ENCODE measurements at places on chromosomes 3 and 15.

- DNase-seq: no peak
Measured at GRCh38 chr15:35286721-35287120, 201.6 kb upstream of the NANOGP8 start.

DNA sequence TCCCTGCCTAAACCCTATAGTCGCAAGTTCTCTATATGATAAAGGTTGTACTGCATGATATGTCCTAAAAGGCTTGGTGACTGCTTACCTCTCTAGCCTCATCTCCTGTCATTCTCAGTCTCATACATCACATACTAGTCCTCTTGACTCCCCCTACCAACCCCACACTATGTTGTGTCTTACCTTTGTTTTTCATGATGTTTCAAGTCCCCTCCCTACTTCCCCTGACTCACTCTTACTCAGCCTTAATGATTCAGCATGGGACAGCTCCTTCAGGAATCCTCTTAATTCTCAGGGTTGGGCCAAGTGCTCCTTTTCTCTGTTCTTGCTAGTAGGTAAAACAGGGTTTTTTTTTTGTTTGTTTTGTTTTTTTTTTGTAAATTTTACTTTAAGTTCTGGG, 49.6 kb downstream of the SLMAP start:
- peak; percentile 87 for DNase-seq

DNA sequence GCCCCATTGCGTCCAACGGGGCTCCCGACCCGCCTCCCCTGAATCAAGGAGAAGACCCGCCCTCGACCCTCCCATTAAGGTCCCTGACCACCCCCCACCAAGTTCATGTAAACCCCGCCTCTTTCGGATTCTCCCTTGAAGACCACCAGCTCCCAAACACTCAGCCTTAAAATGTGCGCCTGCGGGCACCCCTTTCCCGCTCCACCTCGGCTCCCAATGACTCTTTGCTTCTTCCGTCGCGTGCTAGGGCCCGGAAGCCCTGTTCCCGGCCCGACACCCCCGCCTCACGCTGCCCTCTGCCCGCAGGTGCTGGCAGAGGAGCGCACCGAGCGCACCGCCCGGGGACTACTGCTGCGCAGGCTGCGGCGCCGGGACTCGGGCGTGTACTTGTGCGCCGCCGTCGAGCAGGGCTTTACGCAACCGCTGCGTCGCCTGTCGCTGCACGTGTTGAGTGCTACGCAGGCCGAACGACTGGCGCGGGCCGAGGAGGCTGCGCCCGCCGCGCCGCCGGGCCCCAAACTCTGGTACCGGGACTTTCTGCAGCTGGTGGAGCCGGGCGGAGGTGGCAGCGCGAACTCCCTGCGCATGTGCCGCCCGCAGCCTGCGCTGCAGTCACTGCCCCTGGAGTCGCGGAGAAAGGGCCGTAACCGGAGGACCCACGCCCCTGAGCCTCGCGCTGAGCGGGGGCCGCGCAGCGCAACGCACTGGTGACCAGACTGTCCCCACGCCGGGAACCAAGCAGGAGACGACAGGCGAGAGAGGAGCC, 2.7 kb upstream of the LSMEM2 start:
- no peak for DNase-seq

DNA sequence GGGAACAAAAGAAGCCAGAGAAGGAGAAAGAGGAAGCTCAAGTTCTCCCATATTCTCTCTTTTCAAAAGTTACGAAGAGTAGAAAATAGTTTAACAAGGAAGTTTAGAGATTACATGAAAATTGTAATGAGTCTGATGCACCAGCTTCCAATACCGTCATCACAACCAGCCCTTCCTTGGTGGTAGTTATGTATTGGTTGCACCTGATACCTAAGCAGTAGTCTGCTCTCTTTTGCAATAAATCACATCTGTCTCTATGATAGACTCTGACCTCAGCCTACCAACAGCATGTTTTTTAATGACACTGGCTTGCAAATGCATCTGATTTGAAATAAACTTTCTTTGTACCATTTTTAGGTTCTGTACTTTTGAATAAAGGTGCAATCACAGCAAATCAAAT, 575.8 kb downstream of the FHIT start:
- no peak for DNase-seq

GRCh38 chr3:71979175-71979574, 194.2 kb upstream of the PROK2 start:
- no peak for DNase-seq

- DNase-seq: peak; percentile 51
Measured at GRCh38 chr3:136070953-136071949, 105.7 kb downstream of the PPP2R3A start.

DNA sequence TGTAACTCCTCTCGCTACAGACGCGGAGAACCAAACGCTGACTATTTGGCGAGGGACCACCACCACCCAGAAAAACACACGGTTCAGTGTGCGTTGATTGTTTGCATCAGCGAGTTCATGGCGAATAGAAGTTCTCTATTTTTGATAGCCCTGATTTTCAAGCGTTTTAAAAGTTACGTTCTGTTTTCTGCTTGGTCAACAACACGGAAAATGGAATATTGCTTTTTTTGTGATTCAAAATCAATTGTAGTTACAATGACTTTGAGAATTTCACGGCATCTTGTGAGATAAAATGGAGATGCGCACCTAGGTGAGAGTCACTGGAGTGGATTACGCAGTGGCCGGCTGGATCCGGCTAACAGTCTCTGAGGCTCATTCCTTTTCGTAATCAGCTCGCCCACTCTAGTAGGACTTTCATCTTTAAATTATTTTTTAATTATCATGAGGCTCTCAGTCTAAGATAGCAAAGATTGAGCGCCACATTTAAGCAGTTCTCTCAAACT, 54.8 kb downstream of the CCDC54 start:
- DNase-seq: no peak

GRCh38 chr3:33299395-33300081, 22.3 kb downstream of the FBXL2 start:
- peak; percentile 88 for DNase-seq

DNA sequence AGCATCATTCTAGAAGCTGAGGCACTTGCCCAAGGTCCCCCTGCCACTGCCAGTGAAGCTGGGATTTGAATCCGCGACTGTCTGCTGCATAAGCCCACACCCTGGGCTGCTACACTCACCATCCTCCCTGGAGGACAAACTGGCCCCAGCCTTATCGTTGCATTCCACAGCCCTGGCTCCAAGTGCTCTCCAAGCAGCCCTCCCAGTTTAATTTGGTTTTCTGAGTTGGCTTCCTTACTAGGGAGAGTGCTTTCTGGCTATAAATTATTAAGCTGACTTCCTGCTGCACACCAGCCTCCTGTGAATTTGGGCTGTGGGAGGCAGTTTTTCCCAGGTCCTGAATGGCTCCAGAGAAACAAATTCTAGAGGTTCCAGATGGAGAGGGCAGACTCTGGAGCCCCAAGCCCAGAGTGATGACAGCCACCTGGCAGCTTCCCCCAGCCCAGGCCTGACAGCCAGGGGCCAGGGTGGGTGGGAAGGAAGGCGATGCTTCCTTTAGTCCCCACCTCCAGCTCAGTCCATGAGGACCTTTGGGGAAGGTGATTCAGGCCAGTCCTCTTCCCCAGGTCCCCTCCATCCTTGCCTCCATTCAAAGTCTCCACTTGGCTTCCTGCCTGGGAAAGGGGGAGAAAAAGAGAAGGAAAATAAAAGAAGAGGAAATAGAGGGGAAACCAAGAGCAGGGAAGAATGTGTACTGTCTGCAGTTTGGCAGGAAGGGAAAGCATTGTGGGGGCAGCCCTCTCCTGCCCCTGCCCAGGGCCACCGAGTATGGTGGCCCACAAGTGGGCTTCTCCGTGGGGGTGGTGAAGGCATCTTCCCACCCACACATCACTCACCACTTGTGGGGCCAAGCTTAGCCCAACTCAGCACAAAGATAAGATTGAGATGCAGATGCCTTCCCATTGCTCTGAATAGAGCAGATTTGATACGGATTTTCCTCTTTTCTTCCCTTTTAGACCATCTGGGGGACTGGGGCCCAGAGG, 69.6 kb downstream of the SEMA5B start:
- no peak for DNase-seq

DNA sequence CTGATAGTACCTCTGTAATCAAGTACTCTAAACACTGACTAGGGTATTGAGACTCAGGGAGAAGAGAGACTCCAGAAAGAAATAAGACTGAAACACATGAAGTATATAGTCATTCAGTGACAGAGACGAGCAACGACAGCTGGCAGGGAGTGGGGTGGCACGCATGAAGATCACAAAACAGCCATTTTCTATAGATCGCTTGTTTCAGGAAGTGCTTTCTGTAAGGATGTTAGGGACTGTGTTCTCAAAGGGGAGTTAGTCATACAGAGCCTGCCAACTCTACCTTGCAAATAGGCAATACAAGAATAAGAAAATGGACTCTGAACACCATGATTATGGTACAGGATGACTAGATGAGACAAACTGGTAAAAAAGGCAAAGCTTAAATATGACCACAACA, 139.5 kb downstream of the TBL1XR1 start:
- no peak for DNase-seq

- DNase-seq: no peak
Measured at GRCh38 chr3:112482675-112483074, 16.6 kb downstream of the BTLA start.

DNA sequence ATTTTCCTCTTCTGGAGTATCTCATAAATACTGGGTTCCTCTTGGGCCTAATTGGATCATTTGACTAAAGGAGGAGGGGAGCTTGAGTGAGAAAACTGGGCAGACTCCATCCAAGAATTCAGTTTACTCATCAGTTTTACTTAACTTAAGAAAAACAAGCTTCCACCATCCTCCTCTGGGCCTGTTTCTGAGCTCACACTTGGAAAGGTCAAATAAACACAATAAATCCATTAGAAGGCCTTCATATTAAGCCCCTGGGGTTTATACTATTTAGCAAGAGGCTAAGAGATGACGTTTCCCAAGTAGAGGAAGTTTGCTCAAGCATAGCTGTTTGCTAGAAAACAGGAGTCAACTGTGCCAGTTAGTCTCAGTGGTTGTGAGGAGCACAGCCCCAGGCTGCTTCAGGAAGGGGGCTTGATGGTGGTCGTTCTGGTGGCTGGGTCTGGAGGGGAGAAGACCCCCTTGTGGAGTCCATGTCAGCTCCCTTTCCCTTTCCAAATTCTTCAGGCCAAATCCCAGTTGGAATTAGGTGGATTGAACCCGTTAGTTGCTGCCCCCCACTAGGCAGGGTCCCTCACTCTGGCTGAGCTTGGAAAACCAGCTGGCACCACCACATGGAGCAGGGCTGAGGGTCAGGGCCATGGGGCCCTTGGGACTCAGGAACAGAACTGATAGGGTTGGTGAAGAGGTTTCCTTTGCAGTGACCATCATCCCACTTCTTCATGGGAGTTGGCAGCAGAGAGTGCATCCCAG, 64.8 kb downstream of the SPSB4 start:
- DNase-seq: no peak

DNA sequence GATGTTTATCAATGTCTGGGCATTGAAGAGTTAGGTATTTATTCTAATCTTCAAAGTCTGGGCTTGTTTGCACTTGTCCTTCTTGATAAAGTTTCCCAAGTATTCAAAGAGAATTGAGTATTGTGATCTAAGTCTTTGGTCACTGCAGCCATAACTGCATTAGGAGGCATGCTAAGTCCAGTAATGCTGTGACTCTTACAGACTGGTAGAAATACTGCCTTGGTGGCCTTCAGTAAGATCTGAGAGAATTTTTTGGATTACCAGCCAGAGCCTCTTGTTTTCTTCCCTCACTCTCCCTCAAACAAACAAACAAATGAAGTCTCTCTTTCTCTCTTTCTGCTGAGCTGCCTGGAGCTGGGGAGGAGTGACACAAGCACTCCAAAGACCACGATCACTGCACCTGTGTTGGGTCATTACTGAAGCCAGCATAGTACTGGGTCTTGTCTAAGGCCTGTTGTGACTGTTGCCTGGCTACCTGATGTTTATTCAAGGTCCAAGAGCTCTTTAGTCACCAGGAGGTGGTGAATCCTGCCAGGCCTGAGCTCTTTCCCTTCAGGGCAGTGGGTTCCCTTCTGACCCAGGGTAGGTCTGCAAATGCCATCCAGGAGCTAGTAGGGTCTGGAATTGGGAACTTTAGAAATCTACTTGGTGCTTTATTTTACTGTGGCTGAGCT, 14.8 kb upstream of the RBP2 start:
- DNase-seq: no peak

DNA sequence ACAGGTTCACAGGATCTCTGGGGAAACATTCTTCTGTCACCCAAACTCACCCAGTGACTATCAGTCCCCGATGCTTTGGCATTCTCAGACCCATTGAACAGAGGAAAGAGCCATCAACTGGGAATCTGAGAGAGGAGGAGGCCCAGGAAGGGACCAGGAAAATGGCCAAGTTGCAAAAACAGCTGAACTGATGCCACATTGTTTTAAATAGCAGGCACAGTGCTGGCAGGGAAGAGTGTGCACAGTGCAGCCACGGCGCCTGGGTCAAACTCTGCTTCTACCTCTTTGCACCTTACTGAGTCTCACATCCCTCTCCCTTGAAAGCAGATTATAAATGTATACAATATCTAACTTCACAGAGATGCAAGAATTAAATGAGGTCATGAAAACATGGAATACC, 66.4 kb downstream of the SRGAP3 start:
- no peak for DNase-seq

- no peak for DNase-seq
Measured at GRCh38 chr3:71243229-71243628, 340.3 kb downstream of the FOXP1 start.

DNA sequence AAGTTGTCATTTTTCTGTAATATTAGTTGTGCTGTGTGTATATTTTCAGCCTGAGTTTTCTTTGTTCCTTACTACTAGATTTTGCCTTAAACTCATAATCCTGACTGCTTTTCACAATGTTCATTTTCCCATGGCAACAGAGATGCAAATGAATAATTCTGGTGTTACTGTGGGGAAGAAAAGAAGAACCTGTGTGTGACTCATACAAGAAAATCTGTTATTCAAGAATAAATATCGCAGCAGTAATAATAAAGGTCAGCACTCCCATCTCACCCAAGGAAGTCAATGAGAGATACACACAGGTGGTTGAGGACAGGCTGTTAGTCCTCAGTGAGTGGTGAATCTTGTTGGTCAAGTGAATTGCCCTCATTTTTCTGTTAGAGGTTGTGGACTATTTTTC, 656.6 kb upstream of the NAALADL2 start:
- no peak for DNase-seq

- no peak for DNase-seq
Measured at GRCh38 chr3:172635588-172635987, 75.3 kb downstream of the NCEH1 start.

DNA sequence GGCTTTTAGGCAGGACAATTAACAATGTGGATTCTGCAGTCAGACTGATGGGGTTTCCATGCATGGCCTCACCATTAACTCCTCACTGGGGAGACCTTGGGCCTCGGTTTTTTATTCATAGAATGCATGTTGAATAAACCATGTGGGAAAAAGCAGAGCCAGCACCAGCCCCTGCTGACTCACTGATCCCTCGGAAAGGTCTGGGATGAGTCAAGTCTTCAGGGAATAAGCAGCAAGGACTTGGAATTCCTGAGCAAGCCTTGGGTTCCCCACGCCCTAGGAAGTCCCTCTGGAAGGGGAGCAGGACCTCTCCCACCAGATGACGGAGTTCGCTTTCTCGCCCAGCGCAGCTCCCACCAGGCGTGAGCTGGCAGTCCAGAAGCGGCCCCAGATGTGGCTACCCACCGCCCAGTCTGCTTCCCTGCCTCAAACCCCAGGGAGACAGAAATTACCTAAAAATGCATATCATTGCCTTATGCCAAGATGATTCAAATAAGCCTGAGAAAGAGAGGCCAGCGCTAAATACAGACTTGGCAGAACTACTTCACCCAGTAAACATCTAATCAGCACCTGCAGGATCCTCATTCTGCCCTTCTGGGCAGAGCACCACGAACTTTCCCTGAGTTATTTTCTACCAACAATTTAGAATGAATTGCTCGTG, 45.4 kb downstream of the BTD start:
- peak; percentile 100 for DNase-seq
